GM12891 (cell line): ENCODE measurements at places on chromosomes 16 and 17.
A peak's percentile ranks its signal among the peaks of the same experiment; 100 is the strongest.

DNA sequence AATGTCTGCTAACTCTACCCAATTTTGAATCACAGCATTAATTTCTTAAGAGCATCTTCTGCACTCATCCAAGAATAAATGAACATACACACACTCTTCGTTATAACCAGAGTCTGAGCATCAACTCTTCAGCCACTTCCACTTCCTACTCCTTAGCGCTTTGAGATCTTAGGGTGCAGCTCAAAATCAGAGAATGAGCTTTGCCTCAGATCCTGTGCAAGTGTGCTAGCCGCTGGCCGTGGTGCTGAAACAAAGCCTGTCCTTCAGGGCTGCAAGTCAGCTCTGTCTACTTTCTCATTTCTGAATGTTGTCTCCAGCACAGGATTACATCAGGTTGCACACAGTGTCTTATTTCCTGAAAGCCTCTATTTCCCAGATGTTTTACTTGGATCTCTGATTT, 165.4 kb downstream of the AIPL1 start:
- DNase-seq, result peak; percentile 35

- no peak for DNase-seq
These were observed 104.3 kb upstream of the TNRC6C start for GRCh38 chr17:77854083-77854758.

- DNase-seq, result no peak
These were observed 63.5 kb downstream of the MSI2 start for GRCh38 chr17:57319806-57320205.

DNA sequence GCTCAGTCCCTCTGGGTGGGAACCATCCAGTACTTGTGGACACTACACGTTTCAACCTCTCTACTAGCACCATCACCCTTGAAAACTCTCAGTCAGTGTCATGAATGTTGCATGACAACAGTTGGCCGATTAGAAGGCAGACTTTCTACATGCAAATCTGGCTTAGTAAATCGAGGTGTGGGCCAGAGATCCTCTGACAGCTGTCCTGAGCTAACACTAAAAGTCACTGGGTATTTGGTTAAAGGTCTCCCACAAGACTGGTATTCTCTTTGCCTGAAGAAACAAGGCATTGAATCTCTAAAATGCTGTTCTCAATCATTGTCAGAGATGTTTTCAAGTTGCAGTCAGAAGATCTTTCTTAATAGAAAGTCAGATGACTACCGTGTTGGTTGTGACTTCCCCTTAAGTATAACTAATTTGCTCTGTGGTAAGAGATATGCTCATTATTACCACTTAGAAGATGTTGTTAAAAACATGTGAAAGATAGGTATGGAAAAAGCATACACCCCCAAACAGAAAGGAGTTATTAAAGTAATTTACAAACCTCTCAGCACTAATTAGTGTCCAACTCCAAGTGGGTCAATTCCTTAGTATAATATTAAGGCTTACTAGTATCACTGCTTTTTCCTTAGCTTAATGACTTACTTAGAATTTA, 62.3 kb downstream of the WNT3 start:
- no peak for DNase-seq

DNA sequence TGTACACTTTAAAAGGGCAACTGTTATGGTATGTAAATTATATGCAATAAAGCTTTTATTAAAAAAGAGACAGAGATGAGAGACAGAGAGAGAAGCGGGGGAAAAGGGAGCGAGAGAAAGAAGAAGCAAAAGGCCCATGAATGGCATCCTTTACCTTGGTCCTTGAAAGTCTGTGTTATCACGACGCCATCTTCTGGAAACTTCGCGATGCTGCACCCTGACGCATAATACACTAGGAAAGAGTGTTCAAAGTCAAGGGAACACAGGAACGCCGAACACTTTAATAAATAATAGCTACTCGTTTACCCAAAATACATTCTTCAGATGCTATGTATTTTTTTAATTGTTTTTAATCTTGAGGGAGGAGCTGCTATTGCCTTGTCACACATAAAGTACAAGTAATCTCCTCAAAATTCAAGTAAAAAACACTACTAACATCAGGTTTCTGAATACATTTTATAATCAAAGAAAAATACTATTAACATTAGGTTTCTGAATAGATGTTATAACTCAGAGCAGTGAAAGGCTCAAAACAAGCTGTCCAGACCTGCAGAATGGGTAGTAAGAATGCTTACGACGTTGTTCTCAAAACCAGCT, 23.0 kb upstream of the SLC38A8 start:
- no peak for DNase-seq

DNA sequence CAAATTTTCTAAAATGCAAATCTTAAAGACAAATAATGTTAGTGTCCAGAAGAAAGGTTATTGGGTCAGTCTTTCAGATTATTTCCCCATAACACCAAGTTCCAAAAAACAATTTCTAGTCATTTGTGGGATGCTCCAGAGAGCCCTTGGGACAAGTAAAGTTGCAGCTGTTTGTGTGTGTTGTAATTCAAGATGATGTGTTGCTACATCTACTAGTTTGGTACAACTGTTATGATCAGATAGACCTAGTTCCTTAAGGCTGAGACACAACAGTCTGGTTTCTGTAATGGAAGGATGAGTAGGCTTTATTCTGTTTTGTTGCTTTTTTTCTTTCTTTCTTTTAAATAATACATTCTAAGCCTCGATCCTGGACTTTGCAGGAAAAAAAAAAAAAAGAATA, 41.9 kb downstream of the PIGL start:
- no peak for DNase-seq

DNA sequence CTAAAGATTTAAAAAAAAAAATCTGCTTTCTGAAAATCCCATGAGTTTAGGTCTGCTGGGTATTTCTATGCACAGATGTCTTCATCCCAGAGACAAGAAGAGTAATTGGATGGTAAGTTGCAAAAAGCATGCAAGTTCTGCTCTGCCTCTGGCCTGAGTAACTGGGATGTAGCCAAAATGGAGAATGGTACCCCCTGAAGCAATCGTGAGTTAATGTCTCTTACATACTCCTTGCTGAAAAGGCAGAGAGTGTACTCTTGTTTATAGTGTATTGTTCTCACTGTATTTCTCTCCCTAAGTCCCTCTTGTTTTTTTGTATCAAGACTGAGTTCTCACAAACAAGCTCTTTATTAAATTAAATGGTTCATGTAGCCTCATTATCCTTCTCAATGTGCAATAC, 259.0 kb downstream of the IRX3 start:
- no peak for DNase-seq
